NCI-H187 (cell line): ENCODE measurements at places on chromosomes 6 and 20.

GRCh38 chr20:62120990-62121775, 1.1 kb upstream of the LSM14B start:
- no peak for DNase-seq

DNA sequence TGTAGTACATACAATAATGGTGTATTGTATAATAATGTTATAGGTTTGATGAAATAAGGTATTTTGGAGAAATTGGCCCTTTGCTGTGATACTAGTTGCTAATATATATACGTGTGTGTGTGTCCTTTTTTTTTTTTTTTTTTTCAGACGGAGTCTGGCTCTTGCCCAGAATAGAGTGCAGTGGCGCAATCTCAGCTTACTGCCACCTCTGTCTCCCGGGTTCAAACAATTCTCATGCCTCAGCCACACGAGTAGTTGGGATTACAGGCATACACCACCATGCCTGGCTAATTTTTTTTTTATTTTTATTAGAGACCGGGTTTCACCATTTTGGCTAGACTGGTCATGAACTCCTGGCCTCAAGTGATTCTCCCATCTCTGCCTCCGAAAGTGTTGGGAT, 23.3 kb downstream of the SENP6 start:
- no peak for DNase-seq

DNA sequence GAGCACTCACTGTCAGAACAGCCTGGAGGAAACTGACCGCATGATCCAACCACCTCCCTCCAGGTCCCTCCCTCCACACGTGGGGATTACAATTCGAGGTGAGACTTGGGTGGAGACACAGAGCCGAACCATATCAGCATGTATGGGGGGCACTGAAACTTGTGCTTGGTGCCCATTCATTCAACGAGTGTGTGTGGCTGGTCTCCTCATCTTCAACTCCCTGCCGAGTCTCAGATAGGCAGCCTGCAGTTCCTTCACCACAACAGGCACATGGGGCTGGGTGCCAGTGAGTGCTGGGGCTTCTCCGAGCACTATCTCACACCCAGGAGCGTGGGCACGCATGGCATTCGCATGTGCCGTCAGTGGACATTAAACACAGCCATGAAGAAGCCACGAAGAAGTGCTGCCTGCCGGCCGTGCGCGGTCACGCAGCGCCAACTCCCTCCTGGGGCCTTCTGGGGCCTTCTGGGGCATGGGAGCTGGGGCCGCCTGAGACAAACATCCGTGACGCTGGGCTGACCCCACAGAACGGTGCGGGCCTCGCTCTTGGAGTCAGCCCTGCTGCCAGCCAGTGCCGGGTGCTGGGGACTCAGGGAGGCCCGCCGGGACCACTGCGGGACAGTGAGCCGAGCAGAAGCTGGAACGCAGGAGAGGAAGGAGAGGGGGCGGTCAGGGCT, 714 bp upstream of the RTEL1 start:
- DNase-seq = no peak

DNA sequence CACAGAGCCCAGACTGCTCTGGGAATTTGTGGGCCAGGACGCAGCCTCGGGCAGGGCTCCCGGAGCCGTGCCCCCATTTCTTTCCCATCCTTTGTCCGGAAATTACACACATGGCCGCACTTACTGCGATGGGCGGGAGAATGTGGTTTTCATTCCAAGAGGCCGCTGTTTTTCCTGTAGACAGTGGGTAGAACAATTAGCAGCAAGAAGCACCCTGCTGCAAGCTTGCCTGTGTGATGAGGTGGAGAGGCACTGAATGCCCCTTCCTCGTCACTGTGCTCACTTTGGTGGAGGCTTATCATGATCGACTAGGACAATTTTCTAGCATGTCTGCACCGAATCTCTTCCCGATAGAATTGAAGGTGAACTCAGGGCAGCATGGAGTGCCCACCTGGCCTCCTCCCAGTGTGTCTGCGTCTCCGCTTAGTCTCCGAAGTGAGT, 102.8 kb downstream of the DACT2 start:
- no peak for DNase-seq

DNA sequence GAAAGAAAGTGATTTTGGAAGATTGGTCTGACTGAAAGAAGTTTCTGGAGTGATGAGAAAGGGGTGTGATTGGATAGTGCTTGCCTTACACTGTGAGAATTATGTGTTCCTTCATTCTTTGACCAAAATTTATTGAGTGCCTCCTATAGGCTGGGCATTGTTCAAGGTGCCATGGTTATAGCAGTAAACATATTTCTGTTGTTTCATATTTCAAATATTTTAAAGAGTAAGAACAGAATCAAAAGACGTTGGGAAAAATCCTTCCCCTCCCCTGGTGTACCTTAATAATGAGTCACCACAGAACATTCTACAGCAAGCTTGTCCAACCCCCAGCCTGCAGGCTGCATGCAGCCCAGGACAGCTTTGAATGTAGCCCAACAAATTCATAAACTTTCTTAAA, 78.6 kb downstream of the GCLC start:
- no peak for DNase-seq

GRCh38 chr6:92459606-92460005, 959.8 kb downstream of the EPHA7 start:
- DNase-seq = no peak

DNA sequence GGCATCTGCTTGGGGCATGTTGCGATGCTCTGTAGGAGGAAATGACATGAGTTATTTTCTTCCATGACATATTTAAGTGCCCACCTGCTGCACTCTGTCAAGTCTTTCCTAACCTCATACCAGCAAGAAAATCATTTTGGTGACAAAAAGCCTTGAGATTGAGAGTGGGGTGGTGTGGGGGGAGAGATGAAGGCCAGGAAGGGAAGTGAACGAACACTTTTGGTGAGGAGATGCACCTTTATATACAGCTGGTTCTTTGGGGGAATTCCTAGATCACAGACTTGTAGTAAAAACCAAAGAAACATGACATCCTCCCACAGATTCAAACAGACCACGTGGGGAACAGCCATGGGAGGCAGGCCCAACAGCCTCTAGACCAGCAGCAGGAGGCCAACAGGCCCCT, 26.1 kb downstream of the NCOA5 start:
- no peak for DNase-seq

DNA sequence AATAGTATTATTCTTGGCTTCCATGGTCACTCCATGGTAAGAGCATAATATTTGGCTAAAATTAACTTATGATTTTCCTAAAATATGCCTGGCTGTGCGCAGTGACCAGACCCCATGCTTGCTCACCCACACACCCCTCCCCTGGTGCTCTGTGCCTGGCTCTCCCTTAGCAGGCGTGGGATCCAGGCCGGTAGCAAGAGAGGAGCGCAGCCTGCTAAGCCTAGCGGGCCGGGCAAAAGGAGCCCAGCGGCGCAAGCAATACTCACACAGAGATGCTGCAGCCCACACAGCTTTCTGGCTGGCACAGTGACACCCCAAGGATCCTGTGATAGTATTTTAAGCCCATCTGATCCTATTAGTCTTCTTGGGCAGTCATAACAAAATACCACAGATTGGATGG, 79.8 kb upstream of the EYS start:
- DNase-seq = no peak

DNA sequence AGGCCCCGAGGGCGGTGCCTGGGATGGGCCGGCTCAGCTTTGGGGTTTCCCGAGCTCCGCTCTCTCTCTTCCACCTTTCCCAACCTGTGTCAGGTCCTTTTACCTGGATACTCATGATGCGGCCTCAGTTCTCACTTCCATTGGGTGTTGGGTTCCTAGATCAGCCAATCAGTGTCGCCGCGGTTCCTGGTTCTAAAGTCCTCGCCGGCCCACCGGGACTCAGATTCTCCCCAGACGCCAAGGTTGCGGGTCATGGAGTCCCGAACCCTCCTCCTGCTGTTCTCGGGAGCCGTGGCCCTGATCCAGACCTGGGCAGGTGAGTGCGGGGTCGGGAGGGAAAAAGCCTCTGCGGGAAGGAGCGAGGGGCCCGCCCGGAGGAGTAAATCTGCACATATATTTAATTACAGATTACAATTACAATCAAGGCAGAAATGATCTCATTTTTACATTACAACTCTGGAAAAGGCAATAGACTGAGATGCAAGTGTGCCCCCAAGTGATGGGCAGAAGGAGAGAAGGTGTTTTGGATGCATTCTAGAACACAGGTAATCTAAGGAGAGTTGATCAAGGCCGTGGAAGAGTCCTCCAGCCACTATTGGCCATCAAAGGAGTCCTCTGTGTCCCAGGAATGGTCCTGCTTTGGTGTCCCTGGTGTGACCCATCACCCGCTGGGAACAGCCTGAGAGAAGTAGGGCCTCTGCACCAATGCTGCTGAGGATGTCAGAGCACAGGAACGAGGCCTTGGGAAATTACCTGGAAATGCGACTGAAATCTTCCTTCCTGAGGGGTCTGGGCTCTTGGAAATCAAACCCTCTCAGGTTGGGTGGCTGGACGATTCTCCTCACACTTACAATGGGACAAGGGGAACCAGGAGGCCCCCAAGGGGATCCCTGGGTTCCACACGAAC, 34.7 kb upstream of the MICB start:
- DNase-seq = peak; percentile 43

- DNase-seq = no peak
Measured at GRCh38 chr6:14921170-14921569, 324.7 kb upstream of the JARID2 start.

DNA sequence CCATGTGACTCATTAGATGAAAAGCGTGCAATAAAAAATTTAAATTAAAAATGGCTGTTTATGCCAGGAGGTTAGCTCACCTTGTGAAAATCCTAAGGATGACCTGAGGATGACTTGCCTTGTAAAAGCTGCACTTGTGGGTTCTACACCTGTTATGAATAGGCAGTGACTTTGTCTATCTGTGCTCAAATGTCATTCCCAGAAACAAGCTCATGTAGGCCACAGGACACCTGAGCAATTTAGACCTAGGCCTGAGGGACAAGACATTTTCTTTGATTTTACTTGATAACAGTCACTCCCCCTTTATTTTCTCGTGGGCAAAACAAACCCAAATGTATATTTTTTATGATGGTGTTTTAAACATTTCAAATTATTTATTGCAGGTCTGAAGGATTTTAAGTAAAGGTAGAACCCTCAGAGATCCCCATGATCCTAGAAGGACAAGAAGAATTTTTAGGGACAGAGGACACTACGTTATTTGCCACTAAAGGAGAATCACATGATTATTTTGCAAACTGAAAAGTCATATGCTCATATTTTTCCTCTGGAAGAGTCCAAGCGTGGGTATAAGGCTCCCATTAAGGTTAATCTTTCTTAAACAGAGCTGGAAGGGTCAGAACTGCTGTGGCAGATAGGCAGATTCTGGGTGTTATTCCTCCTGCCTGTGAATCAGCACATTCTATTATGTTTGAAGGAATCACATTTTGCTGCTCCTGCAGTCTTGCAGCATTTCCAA, 277.5 kb upstream of the MAN1A1 start:
- no peak for DNase-seq

GRCh38 chr6:68633281-68633971, 1.7 kb upstream of the ADGRB3 start:
- DNase-seq = no peak

DNA sequence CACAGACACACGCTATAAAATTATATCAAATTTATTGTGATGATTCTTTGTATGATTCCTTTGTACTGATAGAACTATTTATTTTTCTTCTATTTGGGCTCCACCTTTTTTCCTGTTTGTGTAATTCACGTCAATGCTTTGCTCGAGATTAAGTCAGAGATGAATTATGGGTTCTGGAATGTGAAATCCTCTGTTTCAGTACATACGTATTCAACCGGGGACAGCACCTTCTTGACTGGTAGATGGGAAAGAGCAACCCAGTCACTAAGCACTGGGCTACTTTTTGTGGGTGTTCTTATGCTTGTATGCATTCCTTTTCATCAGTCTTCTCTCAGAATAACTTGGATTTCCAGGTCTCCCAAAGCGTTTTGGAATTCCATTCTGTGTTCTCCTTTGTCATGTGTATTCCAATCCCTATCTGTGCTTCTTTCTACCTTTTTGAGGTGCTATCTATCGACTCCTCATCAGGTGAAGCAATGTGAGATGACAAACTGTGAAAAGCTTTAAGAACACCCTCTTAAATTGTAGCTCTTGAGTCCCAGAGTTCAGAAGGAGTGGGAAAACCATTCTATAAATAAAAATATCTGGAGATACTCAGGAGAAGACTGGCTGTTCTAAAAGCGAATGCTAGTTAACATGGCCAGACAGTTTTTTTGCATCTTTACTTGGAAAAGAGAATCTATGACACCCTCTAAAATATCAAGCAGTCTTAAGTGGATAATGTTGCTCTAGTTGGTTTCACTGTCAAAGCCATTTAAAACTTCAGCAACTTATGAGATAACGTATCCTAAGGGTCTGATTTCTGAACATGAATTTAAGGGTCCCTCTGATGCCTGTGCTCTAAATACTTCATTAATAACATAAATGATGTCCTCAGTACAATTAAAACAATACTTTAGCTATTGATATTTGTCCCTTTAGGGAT, 197.7 kb upstream of the PREP start:
- no peak for DNase-seq

- no peak for DNase-seq
Measured at GRCh38 chr6:124297507-124297906, 493.8 kb downstream of the NKAIN2 start.

- no peak for DNase-seq
Measured at GRCh38 chr6:36984581-36985416, 1.2 kb downstream of the MTCH1 start.

GRCh38 chr6:105484238-105485161, 81.6 kb upstream of the PREP start:
- peak; percentile 18 for DNase-seq

- no peak for DNase-seq
Measured at GRCh38 chr6:23983735-23984134, 142.3 kb upstream of the NRSN1 start.

DNA sequence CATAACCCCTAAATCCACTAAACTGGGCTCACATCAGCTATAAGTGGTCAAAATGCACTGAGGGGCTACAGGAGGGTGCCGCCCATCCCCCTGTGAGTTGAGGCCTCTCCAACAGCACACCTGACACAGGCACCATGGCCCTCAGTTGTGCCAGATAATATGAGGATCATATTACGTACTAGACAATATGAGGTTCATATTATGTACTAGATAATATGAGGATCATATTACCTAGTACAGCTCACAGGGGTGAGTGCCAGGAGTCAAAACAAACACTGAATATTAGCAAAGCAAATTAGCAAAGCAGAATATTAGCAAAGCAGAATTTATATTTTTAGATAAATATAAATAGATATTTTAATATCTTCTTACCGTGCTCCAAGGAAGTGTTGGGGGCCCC, 35.3 kb downstream of the CD24 start:
- no peak for DNase-seq

GRCh38 chr20:60894091-60894490, 358.0 kb upstream of the CDH4 start:
- no peak for DNase-seq

- DNase-seq = peak; percentile 16
Measured at GRCh38 chr20:31861135-31861384, 9.3 kb downstream of the DUSP15 start.

- no peak for DNase-seq
Measured at GRCh38 chr6:84798257-84798656, 33.9 kb upstream of the TBX18 start.
